ENCODE measurements at places on chromosomes 11 and 22. TPM values are rescaled to one million over a fixed set of nuclear protein-coding genes. Genes with fewer than 3 reads are reported as not detected.

VSTM5 gene
- not detected for total RNA-seq

RSF1 gene
- total RNA-seq, result 17.3 TPM

FBLN1 gene
- 57.5 TPM for total RNA-seq

ETS1 gene
- 29.2 TPM for total RNA-seq

CBLIF gene
- not detected for total RNA-seq

MN1 gene
- total RNA-seq, result 2.7 TPM

CASP5 gene
- total RNA-seq, result not detected

OR4D10 gene
- total RNA-seq, result not detected

C22orf23 gene
- 0.28 TPM for total RNA-seq

UBQLN3 gene
- total RNA-seq, result not detected

TRMT2A gene
- 24.1 TPM for total RNA-seq

NRIP3 gene
- total RNA-seq, result 0.83 TPM

PATE2 gene
- not detected for total RNA-seq

CSF2RB gene
- total RNA-seq, result not detected

OR2D2 gene
- not detected for total RNA-seq

OR6T1 gene
- total RNA-seq, result not detected

SCN4B gene
- 0.06 TPM for total RNA-seq

PTDSS2 gene
- total RNA-seq, result 42.1 TPM

TSPAN18 gene
- 3.2 TPM for total RNA-seq

ZNRD2 gene
- 74.6 TPM for total RNA-seq

GDPD4 gene
- not detected for total RNA-seq

KCNE3 gene
- total RNA-seq, result not detected

FREY1 gene
- total RNA-seq, result 0.59 TPM

OR52I2 gene
- total RNA-seq, result not detected

OR9I1 gene
- total RNA-seq, result not detected

Data from A549 treated with Hydrocortisone at 1 μM for 4 hours (cell line).